ENCODE measurements at places on chromosomes 1 and 21.

DNA sequence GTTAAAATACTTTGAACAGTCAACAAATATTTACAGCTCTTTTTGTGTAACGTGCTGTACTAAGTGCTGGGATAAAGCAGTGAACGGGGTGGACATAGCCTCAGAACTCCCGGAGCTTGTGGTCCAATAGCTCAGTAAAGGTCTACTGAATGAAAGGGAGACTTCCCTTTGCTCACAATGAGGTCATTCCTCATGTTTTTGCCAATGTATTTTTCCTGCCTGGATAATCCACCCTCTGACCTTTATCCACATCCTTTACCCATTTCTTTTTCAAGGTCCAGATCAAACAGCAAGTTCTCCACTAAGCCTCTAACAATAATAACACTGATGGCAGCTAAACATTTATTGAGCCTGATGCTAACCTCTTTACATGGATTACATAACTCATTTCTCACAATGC lies 55.9 kb downstream of the LEPR start:
- DNase-seq, result no peak

GRCh38 chr1:37997256-37998088 lies 7.7 kb upstream of the SF3A3 start:
- no peak for DNase-seq

DNA sequence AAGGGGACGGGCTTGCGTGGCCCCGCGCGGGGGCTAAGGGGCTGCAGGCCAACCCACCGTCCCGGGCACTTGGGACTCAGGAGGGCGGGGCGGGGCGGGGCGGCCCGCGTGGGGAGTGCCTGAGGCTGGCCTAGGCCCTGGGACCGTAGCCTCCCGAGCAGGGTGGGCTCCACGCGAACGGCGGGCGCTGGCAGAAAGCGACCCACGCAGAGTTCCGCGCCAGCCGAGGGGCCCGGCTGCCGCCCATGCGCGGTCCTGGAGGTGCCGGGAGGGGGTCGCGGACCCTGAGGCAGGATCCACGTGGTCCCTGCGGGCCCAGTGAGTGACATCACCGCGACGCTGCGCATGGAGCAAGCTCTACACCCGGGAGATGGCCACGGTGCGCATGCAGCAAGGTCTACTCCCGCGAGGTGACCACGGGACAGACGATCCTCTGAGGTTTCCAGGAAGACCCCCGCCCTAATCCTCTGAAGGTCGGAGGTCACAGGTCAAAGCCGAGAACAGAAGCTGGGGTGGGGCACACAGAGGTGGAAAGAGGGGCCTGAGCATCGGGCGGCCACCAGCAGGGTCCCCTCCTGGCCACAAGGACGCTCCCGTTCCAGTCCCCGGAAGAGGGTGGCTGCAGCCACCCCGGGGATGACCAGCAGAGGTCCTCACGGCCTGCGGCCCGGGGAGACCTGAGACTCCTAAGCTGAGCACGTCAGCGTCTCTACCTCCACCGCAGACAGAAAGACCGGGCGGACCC lies 13.5 kb upstream of the SLC19A1 start:
- DNase-seq, result peak; percentile 89

- no peak for DNase-seq
Observed at GRCh38 chr21:15006594-15007230, 58.1 kb downstream of the NRIP1 start.

DNA sequence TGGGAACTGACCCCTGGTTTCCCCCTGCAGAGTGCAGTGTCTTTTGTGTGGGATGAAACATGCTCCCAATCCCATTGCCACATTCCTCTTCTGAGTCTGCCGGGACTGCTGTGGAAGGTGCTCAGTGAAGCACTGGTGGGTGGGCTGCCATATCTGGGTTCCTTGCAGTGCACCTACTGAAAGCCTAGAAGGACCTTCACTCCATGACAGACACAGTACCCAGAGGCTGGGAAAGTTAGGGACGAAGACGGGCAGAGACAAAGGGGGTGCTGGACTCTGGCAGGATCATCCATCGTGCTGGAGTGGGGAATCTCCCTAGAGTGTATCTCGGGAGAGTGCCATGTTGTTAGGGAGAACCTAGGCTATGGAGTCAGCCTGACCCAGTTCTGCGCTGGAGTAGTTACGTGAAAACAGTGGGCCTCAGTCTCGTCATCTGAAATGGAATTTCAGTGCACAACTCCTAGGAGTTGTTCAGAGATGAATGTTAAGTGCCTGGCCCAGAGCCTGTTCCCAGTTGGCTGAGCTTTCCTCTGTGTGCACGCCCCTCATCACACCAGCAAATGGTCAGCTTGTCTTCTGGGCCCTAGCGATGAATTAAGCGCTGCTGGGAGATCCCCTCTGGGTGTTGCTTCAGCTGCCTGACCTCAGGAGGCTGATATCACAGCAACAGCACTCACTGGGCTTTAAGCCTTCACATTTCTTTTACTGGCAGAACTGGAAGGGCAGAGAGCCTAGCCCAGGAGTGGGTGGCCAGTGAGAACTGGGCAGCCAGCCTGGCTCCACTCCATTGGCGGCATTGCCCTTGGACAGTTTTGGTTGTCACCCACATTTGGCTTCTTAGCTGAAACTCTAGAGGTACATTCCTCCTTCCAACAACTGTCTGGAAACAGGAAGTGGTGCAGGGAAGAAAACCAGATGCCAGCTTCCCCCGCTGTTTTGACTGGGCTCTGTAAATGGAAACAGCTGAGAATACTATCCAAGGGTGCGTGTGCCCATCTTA lies 479.8 kb upstream of the VAMP3 start:
- no peak for DNase-seq

DNA sequence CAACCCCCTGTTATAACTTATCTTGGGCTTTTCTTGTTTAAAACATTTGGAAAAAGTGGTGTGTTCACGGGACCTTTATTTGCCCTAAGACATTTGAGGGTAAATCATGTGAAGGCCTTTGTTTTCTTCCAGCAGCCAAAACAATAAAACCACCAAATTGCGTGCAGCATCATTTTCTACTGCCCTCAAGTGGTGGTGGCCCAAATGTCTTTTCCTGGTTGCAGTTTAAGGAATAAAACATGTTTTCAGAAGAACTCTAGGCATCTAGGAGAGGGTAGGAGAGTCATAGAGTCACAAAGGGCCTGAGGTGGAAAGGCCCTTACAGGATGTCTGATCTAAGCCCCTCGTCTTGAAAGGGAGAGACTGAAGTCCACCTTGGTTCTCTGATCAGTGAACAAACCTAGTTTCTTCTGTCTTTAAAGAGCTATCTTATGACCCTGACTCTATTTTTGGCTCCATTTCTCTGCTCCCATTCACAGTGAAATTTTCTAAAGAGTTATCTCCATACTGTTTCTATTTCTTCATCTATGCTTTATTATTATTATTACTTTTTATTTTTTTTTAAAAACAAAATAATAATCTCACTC lies 16.0 kb upstream of the EPS15 start:
- DNase-seq, result peak; percentile 60

DNA sequence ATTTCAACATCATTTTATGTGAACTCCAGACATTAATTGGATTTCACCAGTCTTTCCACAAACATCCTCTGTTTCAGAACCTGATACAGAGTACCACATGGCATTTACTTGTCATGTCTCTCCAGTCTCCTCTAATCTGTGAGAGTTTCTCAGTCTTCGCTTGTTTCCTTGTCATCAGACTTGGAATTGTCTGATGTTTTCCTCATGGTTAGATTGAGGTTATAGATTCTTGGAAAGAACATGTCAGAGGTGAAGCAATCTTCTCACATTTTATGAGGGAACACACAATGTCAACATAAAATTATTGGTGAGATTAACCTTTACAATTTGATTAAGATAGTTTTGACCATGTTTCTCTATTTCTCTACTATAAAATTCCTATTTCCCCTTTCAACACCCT lies 74.9 kb upstream of the TMPRSS15 start:
- DNase-seq, result no peak

DNA sequence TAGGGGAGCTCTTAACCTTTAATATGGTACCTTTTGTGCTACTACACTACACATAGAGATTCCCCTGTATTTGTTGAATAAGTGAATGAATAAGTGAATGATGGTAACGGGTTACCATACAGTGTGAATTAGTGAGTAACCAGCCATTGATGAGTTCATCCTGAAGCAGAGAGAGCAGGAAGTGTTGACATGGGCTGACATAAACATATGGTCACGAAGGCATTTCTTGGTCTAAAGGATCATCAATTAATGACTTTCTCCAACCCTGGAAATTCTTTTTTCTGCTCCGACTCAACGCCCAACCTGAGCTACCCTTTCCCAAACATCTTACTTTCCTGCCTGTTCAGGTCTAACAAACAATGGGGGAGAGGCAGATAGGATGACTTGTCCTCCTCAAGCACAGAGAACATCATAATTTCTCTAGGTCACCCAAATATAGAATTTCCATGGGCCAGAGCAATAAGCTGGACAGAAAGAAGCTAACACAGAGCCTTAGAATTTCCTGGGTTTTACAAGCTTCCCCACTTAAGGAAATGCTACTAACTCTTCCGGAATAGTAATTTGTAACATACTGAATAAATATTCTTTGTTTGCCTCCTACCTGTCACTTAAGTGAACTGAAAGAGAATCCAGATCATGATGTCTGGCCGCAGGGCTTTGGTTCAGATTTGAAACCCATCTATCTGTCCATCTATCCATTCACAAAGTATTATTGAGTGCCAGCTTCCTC lies 114.7 kb upstream of the NGF start:
- no peak for DNase-seq

GRCh38 chr21:44486302-44486701 lies 31.0 kb downstream of the LRRC3 start:
- no peak for DNase-seq

DNA sequence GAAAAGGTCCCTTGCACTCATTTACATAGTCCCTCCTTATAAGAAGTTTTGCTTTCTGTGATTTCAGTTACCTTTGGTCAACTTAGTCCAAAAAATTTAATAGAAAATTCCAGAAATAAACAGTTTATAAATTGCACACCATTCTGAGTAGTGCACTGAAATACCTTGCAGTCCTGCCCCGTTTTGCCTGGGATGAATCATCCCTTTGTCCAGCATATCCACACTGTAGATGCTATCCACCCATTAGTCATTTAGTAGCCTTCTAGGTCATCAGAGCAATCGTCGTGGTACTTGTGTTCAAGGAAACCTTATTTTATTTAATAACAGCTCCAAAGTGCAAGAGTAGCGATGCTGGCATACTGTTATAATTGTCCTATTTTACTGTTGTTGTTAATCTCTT lies 38.0 kb downstream of the SPRTN start:
- DNase-seq, result no peak

GRCh38 chr1:37718181-37718900 lies 26.0 kb downstream of the CDCA8 start:
- no peak for DNase-seq
